ENCODE measurements at places on chromosomes 11 and 22.

- DNase-seq: no peak
Observed at GRCh38 chr11:120236169-120237107, 3.5 kb upstream of the POU2F3 start.

GRCh38 chr11:121282386-121282785 lies 10.2 kb upstream of the SC5D start:
- no peak for DNase-seq

DNA sequence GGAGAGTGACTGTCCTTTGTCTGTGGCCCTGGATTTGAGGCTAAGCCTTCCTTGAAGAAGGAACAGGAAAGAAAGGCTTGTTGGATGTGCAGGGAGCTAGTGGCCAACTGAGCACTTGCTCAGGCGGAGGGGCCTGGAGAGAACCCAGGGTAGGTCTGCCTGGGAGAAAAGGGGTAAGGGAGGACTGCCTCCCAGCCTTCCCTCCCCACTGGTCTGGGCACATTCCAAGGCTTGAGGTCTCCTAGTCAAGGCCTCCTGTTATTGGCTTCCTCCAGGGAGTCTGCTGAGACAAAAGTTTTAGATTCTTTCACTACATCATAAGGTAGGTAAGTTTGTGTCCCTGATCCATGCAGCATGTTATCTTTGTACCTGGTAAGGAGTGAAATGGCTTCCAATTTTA lies 15.2 kb downstream of the KCNQ1OT1 start:
- DNase-seq: no peak

- DNase-seq: no peak
Observed at GRCh38 chr11:46051102-46051501, 70.2 kb downstream of the PHF21A start.
